D341Med (cell line): ENCODE measurements at places on chromosomes 5 and 9.
A peak's percentile ranks its signal among the peaks of the same experiment; 100 is the strongest.

GRCh38 chr5:55547781-55548180 lies 13.0 kb upstream of the PLPP1 start:
- DNase-seq, result no peak

DNA sequence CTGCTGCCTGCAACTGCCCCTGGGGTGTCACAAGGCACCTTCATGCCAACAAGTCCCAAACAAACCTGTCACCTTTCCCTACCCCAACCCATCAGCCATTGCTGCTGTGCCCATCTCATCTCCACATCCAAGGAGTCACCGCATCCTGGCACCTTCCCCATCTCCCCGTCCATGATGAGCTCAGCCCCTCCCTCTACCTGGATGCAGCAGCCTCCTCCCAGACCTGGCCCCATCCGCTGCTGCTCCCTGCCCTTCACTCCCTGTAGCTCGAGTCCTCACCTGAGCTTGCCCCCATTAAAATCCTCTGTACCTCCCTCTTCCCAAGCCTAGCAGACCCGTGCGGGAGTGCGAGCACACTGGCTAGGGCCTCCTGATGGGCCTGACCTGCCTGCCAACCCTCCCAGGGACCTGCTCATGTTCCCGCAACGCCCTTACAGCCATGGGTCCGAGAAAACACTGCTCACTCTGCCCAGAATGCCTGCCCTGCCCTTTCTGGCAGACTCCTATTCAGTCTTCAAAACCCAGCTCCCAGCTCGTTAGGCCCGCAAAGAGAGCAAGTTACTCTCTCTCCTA lies 110.6 kb downstream of the ADAMTS2 start:
- peak; percentile 10 for DNase-seq

DNA sequence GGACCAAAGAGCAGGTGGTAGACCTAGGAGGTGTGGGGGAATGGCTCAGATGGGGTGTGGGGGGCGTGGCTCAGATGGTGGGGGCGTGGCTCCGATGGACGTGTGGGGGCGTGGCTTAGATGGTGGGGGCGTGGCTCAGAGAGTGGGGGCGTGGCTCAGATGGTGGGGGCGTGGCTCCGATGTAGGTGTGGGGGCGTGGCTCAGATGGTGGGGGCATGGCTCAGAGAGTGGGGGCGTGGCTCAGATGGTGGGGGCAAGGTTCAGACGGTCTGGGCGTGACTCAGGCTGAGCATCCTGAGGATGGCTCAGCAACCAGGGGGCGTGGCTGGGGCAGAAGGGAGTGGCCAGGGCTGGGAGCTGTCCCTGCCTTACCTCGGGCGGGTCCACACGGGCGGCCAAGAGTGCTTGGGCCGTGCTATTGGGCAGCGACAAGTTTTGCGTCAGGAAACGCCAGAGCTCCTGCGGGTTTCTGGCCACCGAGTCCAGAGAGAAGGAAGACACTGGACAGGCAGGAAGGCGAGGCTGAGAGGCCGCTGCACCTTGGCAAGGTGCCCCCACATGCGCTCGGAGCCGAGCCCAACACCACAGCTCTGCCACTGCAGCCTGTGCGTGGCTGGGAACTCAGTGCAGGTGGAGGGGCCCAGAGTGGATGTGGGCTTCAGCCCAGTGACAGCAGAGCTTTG lies 5.9 kb downstream of the ABCA2 start:
- peak; percentile 73 for DNase-seq

DNA sequence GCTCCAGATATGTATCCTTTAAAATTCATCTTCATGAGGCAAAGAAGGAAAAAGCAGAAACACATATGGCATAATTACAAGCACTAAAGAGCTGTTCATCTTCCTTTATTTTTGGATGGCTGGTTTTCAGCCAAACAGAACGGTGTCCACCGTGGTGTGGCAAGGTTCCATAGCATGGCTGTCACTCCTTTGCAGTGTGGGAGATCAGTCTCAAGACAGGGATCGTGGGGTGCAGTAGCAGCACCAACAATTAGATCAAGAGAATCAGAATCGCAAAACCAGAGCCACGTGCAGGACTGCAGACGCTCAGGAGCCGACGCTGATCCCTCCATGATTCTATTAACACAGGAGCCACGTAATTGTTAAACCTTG lies 79.5 kb downstream of the SEMA4D start:
- DNase-seq, result no peak

- no peak for DNase-seq
Observed at GRCh38 chr5:98299435-98299834, 474.0 kb upstream of the RGMB start.

DNA sequence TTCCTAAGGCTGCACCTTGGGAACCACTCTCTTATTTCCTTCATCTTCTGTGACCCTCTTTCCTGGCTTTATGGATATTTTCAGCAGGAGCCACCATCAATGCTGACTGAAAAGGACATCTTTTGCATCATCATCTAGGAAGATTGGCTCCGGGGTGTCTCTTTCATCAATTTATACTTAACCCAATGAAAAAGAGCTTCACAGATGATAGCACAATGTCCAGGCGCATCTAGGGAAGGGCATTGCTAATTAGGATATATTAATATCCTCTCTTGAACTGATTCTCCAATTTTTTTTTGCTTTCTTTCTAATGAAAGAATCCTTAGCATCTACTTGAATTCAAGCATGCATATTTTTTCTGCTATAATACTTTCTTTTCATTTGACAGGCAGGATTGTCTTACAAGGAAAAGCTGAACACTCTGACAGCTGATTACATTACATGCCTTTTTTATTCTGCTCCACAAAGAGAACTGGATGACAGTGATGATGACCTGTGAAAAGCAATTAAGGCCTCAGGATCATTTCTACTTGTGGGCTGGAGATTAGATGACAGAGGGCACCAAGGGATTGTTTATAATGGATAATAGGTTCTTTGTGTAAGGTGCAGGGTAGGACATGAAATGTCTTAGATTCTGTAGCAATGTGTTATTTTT lies 60.2 kb downstream of the PCSK1 start:
- no peak for DNase-seq

- peak; percentile 53 for DNase-seq
Observed at GRCh38 chr9:71285191-71285656, 163.8 kb upstream of the TRPM3 start.

GRCh38 chr5:132055808-132056609 lies 4.4 kb upstream of the IL3 start:
- DNase-seq, result peak; percentile 19

DNA sequence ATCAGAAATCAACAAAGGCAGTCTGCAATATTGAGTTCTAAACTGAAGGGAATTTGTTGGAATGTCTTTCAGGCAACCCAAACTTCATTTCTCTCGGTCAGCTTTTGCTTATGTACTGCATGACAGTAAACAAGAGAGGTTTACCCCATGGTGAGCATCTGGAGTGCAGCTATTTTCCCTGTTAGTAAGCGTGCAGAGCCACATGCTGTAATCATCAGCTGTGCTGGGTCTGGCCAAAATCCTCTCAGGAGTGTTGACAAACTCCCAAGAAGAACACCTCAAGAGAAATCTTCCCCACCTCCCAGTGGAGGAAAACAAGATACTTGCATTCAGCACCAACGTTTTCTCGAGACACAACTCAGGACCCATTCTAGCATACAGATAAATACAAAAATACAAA lies 83.6 kb upstream of the ADAMTSL1 start:
- DNase-seq, result no peak

- no peak for DNase-seq
Observed at GRCh38 chr5:52896534-52897237, 92.5 kb upstream of the ITGA2 start.

DNA sequence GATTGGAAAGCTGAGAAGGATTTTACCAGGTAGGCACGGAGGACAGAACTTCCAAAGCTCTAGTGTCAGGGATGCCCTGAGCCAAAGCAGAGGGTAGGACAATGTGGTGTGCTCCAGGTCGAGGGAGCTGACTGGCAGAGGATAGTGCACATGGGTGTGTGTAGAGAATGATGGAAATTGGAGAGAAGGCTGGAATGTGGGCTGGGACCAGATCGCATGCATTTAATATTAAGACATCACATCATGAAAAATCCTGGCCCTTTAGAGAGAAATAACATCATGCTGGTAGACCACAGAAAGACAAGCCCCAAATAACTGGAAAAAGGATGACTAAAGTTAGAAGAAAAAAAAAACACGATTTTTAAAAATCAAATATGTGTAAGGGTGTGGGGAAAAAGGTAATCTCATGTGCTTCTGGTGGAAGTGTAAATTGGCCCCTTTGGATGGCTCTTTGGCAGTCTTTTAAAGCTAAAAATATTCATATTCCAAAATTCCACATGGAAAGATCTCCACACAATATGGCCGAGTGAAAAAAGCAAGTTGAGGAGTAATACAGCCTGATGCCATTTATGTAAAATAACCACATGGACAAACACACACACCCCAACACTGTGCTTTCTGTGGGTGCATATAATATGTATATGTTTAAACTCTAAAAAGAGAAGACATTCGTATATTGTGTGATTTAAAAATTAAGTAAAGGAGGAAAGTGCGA lies 67.0 kb upstream of the TGFBR1 start:
- DNase-seq, result no peak

DNA sequence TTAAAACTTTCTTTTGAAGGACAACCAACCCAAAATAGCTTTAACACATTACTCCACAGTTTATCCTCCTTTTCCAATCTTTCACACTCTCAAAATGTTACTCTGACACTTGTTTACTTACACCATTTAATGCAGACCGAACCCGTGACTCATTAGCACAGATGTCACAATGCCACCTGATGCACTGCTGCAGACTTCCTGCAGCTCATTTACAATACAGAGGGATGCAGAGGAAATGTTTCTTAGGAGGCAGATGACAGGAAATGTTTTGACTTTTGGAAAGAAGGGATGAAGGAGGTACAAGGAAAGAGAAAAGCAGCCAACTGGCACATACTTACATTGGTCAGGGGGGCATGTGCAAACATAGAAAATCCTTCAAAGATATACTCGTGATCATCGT lies 39.0 kb downstream of the DROSHA start:
- no peak for DNase-seq

GRCh38 chr5:175803254-175803653 lies 68.1 kb upstream of the CPLX2 start:
- DNase-seq, result no peak

- no peak for DNase-seq
Observed at GRCh38 chr9:14423815-14424261, 109.9 kb upstream of the NFIB start.

GRCh38 chr5:1699394-1699793 lies 100.2 kb downstream of the MRPL36 start:
- no peak for DNase-seq

DNA sequence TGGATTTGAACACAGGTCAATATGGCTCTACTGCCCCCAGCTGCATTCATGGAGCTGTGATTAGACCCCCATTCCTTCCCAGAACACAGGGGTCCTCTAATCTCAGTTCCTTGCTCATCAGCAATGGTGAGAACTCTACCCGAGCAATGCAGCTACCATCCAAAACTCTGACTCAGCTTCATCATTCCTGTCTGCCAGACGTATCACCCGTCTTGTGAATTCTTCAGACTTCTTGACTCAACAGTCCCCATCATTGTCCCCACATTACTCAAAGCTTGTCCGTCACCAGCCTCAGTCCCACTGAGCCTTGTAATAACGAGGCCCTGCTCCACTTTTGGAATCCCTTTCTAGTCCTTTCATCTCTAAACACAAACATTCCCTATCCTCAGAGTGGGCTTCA lies 36.3 kb upstream of the STX17 start:
- DNase-seq, result no peak

DNA sequence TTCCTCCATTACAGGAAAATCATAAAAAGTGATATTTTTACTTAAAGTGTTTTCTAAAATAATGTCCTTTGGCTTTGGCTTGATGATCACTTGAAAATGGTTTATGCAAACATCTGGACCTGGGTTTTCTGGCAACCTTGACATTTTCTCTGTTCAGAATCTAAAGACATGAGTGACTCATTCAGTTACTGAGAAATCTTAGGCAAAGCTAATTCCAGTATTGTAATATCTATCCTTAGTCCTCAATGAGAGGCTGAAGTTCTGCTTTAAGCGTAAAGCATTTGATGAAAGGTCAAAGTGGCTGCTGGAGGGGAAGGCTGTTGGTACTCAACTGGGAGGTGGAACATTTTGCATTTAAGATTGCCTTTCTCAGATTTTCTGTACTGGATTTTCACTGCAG lies 2.3 kb downstream of the MAN2A1 start:
- no peak for DNase-seq

DNA sequence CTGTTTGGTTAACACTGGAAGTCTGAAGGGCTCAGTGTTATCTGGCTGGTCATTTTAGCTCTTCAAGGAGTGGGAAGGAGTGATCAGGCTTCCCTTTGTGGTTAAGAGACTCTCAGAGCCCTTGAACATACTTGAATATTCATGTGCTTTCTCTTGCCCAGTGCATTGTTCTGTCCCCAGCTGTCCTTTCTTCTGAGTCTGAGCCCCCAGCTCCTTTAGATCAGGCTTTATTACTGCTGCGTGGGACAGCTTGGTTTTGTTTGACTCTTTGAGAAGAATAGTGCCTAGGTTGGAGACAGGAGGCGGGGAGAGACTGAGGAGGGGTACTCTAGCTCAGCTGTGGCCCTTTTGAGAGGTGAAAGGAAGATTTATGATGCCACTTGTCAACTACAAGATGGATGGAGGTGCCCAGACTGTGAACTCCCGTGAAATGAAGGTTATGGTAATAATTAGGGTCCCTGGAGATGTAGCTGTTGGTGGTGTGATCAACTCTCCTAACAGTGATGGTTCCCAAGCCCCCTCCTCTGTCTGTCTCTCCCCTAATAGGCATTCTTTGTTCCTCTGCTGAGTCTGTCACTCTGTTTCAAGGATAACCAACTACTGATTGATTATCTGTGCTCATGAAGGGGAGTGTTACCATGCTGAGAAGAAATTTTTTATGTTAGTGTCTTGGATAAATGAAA lies 83.1 kb upstream of the GLRA1 start:
- DNase-seq, result no peak

GRCh38 chr5:72507907-72508238 lies 663 bp upstream of the ZNF366 start:
- no peak for DNase-seq

GRCh38 chr5:103511554-103511885 lies 51.1 kb downstream of the NUDT12 start:
- DNase-seq, result no peak

DNA sequence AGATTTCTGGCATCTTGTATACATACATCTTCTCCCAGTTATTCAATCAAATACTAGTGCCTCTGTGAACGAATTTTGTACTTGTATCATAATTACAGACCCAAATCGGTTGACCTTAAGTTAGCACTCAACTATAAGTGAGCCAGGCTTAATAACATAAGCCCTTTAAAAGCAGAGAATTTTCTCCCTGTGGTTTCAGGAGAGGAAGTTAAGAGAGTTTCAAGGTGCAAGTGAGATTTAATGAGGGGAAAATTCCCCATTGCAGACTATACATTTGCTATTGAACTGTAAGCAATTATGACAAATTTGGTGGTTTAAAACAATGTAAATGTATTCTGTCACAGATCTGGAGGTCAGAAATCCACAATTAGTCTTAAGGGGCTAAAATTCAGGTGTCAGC lies 261.9 kb upstream of the NREP start:
- no peak for DNase-seq

GRCh38 chr5:8908055-8908683 lies 637.7 kb downstream of the SEMA5A start:
- DNase-seq, result peak; percentile 20
